ENCODE measurements at places on chromosomes 7 and 10.

DNA sequence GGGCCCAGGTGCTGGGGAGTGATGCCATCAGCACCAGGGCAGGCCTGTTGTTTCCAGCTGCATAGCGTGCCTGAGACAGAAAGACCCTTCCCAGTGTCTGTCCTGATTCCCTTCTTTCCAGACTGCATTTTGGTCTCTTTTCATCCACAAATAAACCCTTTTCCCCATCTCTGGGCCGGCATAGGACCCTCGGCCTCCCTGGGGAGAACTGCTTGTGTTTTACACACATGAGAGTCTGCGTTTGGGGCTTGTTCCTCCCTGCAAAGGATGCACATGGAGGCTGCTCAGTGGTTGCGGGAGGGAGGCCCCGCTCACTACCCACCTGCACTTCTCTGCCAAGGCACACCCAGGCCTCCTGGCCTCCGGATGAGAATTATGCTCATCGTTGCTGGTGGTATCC is 5.8 kb upstream of the MMP21 start:
- no peak for DNase-seq

- no peak for DNase-seq
These were observed 28.1 kb upstream of the NPVF start for GRCh38 chr7:25256333-25256819.

DNA sequence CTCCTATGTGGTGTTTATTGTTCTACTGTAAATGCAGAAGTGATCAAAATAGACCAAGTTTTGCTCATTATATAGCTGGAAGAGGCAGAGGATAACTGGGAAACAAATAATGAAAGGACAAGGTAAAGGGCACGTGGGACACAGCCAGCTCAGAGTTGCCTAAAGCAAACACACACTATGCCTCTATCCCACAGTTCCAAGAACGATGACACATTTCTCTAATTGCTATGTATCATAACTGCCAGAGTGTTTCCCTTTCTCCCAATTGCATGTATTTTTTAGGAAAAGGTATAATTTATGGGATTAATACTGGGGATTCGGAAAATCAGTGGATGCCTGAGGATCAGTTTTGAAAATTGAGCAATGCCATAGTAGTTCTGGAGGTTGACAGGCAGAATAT is 49.0 kb downstream of the CCDC71L start:
- peak; percentile 52 for DNase-seq

DNA sequence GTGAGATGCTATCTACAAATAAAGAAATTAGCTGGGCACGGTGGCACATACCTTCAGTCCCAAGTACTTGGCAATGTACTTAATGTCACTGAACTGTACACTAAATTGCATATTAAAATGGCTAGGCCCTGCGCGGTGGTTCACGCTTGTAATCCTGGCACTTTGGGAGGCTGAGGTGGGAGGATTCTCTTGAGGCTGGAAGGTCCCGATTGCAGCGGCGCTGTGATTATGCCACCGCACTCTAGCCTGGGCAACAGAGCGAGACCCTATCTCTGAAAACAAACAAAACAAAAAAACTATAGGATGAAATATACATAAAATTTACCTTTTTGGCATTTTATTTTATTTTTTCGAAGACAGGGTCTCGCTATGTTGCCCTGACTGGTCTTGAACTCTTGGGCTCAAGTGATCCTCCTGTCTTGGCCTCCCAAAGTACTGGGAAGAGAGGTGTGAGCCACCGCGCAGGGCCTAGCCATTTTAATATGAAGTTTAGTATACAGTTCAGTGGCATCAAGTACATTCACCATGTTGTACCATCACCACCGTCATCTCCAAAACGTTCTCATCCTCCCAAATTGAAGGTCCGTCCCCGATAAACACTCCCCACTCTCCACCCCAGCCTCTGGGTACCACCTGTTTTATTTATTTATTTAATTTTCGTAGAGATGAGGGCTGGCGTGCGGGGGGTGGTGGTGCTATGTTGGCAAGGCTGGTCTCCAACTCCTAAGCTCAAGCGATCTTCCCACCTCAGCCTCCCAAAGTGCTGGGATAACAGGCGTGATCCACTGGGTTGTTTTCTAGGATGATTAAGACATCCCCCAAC is 1.3 kb upstream of the EIF3B start:
- DNase-seq = no peak

GRCh38 chr7:155229548-155230168 is 68.0 kb upstream of the INSIG1 start:
- no peak for DNase-seq

GRCh38 chr10:132942101-132943057 is at the start of gene CFAP46:
CFAP46 (minus strand) TSS chr10:132942570; CDS start chr10:132942484, 86 bp downstream.
- peak; percentile 60 for DNase-seq

- DNase-seq = no peak
These were observed 143.3 kb upstream of the KAT6B start for GRCh38 chr10:74683067-74683466.

DNA sequence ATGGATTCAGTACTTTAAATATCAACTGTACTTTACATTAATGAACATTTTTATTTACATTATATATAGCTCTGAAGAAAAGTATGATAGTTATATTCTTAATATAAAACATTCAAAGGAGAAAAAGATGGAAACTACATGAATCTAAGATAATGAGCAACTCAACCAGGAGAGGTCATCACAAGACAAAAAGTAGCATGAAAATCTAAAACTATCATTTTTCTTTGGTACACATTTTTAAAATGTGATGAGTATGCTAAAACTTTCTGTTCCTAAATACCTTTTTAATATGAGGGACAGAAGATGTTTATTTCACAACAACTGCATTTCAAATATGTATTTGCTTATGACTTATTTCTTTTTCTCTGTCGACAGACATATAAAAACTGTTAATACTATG is 2.4 kb downstream of the CNTNAP2 start:
- DNase-seq = no peak

GRCh38 chr7:18896343-18896975 is 221.0 kb downstream of the TWIST1 start:
- DNase-seq = peak; percentile 32

DNA sequence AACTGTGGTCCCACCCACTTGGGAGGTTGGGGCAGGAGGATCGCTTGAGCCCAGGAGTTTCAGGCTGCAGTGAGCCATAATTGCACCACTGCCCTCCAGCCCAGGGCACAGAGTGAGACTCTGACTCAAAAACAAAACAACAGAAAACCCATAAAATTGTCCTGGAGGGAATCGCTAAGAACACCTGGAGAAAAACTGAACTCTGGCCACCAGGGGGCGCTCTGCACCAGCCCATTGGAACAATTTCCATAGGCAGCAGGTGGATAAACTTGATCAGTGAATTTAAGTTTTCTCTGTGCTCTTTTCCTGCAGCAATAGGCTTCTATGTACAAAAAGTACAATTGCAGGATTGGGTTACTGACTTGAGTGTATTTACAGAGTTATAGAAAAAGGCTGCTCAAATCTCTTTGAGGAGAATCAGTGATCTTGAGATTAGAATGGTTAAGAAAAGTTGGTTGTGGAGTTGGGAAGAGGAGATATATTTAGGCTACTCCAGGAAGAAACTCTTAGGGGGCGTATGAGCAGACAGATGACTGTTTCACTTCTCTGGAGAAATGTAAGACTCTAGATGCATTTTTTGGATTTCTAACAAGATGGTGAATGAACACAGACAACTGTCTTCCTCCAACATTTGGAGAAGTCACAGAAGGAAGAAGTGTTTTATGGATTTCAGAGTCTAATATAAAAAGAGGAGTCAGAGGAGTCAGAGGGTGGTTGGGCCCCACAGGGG is 274.9 kb upstream of the GALNT17 start:
- peak; percentile 55 for DNase-seq

DNA sequence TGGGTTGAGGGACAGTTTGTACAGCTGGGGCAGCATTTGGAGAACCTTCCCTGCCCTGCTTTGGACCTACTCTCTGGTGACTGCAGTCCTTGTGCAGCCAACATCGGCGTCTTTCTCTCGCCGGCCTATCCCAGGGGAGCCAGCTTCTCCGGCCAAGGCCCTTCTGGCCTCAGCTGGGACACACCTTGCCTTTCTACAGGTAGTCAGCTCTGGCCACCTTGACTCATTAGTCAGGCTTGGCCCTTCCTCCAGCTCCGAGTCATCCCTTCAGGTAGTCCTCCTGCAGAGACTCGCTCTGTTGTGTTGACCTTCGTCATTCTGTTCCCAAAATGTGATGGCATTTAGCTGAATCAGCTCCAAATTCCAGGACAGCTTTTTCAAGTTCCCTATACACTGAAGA is 145.0 kb upstream of the CHST15 start:
- no peak for DNase-seq

DNA sequence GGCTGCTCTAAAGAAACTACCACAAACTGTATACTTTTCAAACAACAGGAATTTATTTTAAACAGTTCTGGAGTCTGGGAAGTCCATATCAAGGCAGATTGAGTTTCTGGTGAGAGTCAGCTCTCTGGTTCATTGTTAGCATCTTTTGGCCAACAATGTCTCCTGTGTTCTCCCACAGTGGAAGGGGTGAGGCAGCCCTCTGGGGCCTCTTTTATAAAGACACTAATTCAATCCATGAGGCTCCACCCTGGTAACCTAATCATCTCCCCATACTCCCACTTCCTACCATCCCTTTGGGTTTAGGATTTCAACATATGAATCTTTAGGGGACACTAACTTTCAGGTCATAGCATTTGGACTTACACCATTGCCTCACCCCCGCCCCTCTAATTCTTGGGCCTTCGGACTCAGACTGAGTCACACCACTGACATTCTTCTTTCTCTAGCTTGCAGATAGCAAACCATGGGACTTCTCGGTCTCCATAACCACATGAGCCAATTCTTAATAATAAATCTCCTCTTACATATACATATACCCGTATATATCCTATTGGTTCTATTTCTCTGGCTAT is 64.3 kb upstream of the ANTXRL start:
- DNase-seq = peak; percentile 25

DNA sequence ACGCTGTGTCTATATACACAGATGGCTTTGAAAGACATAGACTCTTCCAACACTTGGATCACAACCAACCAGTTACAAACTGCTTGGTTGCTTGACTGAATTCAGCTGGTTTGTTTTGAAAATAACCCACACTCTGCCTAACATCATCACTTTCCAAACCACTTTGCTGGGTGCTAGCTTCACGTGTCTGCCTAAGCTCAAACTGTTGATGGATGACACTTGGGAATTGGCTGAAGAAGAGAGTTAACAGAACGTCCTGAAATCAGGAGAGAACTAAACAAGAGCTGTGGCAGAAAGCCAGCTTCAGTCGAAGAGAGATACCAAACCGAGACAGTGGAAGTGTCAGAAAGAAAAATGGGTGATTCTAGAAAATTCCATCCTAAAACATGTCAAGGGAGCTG is 420.8 kb upstream of the AUTS2 start:
- DNase-seq = no peak

DNA sequence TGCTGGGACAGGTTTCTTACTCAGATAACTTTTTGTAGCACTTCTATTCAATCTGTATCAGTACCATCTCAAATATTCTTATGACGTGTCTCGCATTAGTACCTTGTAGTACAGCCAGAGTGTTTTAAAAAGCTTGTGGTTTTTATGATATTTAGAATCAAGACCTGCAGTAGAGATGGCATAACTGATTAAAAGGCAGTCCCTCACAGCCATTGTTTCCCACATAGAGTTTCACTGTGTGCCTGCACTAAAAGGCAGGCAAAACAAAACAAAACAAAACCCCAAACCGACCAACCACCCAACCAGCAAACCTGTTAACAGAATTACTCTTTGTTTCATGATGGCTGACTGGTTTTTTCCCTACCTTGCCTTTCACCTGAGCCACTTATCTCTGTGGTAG is 221.3 kb upstream of the DGKB start:
- DNase-seq = no peak

- no peak for DNase-seq
These were observed 215.4 kb downstream of the CCDC7 start for GRCh38 chr10:32661346-32661745.
